GM12878 (cell line): ENCODE measurements at places on chromosomes 12 and 14.
A peak's percentile ranks its signal among the peaks of the same experiment; 100 is the strongest.

- DNase-seq: no peak
Measured at GRCh38 chr14:69129264-69129880, 23.5 kb downstream of the DCAF5 start.

DNA sequence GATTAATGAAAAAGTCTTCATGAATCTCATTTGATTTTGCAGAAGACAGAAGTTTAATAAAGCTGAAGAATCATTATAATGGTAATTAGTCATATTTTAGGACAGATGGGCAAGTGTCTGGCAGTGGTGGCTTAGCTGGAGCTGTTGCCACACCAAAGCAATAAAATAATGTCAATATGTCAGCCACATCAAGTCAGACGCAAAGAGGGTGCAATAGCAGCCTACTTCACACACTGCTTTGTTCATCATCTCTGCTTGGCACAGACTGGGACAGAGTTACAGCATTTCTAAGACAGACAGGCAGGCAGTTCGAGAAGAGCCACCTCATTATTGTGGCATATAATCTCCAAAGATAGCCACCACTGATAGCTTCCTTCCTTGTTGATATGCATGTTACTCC is 16.9 kb upstream of the KRR1 start:
- no peak for DNase-seq

GRCh38 chr14:101252443-101253214 is 308.7 kb upstream of the DIO3 start:
- DNase-seq: no peak

- no peak for DNase-seq
Measured at GRCh38 chr14:97706819-97707218, 909.6 kb downstream of the VRK1 start.

DNA sequence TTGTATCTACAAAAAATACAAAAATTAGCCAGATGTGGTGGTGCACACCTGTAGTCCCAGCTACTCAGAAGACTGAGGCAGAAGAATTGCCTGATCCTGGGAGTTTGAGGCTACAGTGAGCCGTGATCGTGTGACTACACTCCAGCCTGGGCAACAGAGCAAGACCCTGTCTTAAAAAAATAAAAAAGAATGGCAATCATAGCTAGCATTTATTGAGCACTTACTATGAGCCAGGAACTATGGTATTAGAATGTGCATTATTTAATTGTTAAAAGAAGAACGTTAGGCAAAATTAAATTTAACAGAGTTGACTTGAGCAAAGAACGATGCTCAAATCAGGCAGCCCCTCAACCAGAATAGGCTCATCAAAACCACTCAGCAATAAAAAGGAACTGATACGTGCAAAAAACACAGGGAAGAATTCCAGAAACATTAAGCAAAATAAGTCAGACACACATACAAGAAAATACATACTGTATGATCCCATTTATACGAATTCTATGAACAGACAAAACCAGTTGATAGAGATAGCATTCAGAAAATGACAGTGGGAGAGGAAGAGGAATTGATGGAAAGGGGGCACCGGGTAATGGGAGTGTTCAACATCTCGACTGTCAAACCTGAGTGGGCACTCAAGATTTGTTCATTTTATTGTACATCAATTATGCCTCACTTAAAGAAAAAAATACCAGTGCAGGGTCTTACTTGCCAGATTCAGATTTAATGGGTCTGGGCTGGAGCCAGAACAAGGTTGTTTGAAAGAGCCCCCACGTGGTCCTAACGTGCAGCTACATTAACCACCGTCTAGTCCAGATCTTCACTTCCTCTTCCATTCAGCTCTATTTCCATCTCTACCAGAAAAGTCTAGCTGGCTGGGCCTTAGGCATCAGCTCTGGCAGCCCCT is 8.0 kb downstream of the SCNN1A start:
- peak; percentile 39 for DNase-seq

GRCh38 chr12:38516418-38516817 is 199.8 kb downstream of the ALG10B start:
- no peak for DNase-seq

GRCh38 chr12:67534681-67535080 is 113.9 kb upstream of the DYRK2 start:
- no peak for DNase-seq
